ENCODE measurements at places on chromosomes 13 and 19. TPM values are rescaled to one million over a fixed set of nuclear protein-coding genes. Genes with fewer than 3 reads are reported as not detected.

Gene TRAPPC5
- total RNA-seq: 68.1 TPM

Gene TINCR
- total RNA-seq: not detected

Gene KLK3
- not detected for total RNA-seq

Gene RASAL3
- total RNA-seq: not detected

Gene KCNJ14
- 0.97 TPM for total RNA-seq

Gene HSPB6
- total RNA-seq: 14.1 TPM

Gene JAK3
- total RNA-seq: 5.9 TPM

Gene VPS36
- total RNA-seq: 55.1 TPM

Gene RAB11B
- 13.3 TPM for total RNA-seq

Gene MISP
- not detected for total RNA-seq

Gene ZNF793
- total RNA-seq: 2.9 TPM

Gene CACNG8
- total RNA-seq: 0.11 TPM

Gene KLHL26
- total RNA-seq: 6.4 TPM

Gene TNPO2
- total RNA-seq: 30.9 TPM

Gene TDRD3
- 9.1 TPM for total RNA-seq

Gene ZNF808
- total RNA-seq: 7.9 TPM

Gene KLK6
- not detected for total RNA-seq

Gene IGSF23
- not detected for total RNA-seq

Gene BICRA
- 3.8 TPM for total RNA-seq

Gene XRCC1
- total RNA-seq: 28.0 TPM

Gene TIMM50
- total RNA-seq: 66.7 TPM

Gene OR7D2
- not detected for total RNA-seq

Gene PGLYRP2
- not detected for total RNA-seq

Gene DKKL1
- total RNA-seq: not detected

Gene EDDM13
- total RNA-seq: not detected
